Glomerular endothelial cell (primary cell): ENCODE measurements at places on chromosomes 4 and X. TPM values are rescaled to one million over a fixed set of nuclear protein-coding genes. Genes with fewer than 3 reads are reported as not detected.
A peak's percentile ranks its signal among the peaks of the same experiment; 100 is the strongest.

GRCh38 chrX:124293810-124294209 is 38.6 kb upstream of the TEX13D start:
- DNase-seq: no peak

DNA sequence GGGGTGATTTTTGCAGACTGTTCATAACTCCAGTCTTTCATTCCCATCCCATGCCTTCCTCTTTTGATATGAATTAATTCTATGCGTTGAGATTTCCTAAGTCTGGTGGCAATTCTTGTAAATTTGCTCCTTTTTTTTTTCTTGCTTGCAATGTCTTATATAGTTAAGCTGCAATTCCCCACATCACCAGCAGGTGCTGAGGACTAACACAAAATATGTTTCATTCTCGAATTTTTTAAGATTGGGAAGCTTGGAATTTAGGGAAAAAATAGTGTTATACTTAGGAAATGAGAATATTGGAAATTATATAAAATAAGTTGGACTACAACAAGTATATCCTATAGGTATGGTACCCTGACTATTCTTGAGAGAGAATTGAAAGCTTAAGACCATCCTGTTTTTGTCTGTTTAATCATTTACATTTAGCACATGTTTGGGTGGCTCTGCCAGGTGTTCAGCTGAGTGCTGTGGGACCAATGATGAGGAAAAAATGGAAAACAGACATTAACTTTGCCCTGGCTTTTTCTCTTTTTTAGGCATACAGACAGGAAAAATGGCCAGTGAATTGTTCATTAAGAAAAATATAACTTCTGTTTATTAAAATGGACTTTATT is 30.2 kb downstream of the AFF2 start:
- peak; percentile 2 for DNase-seq

DNA sequence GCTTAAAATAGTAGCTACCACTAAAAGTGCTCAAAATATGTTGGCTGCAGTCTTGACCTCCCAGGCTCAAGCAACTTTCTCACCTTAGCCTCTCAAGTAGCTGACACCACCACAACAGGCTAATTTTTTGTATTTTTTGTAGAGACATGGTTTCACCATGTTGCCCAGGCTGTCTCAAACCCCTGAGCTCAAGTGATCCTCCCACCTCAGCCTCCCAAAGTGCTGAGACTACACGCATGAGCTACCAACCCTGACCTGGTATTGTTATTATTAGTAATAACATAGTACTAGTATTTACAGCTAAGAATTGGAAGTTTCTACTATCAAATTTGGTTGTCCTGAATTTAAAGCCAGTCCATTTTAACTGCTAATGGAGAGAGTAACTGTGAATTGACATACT is 18.0 kb downstream of the STAP1 start:
- DNase-seq: no peak

- DNase-seq: no peak
Measured at GRCh38 chr4:10008609-10009005, 12.7 kb downstream of the SLC2A9 start.

The GPR143 gene
- 10.9 and 16.2 TPM in 2 replicates for total RNA-seq

DNA sequence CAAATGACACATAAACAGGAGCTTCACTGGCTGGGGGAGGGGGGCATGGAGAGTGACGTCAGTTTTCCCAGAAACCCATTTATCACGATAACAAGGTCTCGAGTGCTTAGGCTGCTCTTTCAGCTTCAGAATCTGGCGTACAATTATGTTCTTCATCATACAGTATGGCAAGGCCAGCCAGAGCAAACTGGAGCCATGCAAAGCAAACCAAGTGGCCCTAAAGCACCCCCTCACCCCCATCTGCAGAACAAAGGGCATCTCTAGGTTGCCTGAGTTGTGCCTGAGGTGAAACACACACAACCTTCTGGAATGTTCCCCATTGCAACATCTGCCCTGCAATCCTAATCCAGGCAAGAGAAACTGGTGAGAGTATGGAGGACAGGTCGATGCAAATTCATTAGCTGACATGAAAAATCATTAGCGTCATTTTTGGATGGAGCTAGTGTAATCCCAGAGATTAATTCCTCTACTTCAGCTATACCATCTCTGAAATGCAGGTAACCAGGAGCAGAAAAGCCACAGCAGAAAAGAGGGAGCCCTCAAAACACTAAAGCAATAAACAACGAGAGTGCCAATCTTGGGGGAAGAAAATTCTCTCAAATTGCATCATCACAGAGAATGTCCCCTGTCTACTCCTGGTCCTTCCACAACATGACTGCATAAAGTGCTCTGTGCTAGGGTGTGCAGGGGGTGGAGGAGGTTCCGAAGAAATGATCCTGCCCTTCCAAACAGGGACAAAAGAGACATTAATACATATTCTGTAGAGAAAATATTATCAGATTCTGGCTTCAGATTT is 1.8 kb downstream of the SEPTIN6 start:
- DNase-seq: no peak

The HDAC8 gene
- 27.2 and 33.0 TPM in 2 replicates for total RNA-seq

The FAM13A gene
- 4.0 and 7.5 TPM in 2 replicates for total RNA-seq

GRCh38 chr4:17077105-17077504 is 178.7 kb upstream of the LDB2 start:
- DNase-seq: no peak

DNA sequence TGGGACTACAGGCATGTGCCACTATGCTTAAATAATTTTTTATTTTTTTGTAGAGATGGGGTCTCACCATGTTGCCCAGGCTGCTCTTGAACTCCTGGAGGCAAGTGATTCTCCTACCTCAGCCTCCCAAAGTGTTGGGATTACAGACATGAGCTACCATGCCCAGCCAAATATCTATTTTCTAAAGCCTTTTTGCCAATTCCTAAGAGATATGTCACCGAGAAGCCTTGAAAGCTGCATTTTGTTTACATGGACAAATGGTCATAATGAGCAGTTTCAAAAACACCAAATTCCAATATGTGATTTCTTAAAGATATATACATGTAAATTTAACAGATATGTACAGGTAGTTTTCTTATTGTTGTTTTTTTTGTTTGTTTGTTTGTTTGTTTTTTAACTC is 33.0 kb upstream of the PGRMC2 start:
- no peak for DNase-seq

The PLP2 gene
- total RNA-seq: 50.4 and 50.9 TPM in 2 replicates

The SHOX gene
- total RNA-seq: not detected in 2 replicates

DNA sequence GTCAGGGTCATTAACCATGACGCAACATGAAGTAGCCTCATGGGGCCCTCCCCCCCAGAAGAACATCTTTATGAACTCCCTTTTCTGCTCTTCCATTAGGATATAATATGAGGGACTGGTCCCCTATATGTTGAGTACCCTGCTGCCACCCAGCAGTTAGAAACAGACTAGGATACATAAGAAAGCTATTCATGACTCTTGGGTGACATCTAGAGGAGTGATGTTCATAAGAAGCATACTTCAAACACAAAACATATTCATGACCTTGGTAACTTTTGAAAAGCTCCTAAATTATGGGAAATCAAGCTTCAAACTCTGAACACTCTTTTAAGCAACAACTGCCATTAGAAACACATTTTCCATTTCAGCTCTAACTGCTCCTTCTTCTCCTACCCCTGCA is 155.2 kb upstream of the SPIN4 start:
- no peak for DNase-seq

GRCh38 chr4:7803992-7804755 is 135.5 kb downstream of the AFAP1 start:
- DNase-seq: no peak

GRCh38 chrX:53312946-53313727 is 31.8 kb upstream of the IQSEC2 start:
- DNase-seq: peak; percentile 42

DNA sequence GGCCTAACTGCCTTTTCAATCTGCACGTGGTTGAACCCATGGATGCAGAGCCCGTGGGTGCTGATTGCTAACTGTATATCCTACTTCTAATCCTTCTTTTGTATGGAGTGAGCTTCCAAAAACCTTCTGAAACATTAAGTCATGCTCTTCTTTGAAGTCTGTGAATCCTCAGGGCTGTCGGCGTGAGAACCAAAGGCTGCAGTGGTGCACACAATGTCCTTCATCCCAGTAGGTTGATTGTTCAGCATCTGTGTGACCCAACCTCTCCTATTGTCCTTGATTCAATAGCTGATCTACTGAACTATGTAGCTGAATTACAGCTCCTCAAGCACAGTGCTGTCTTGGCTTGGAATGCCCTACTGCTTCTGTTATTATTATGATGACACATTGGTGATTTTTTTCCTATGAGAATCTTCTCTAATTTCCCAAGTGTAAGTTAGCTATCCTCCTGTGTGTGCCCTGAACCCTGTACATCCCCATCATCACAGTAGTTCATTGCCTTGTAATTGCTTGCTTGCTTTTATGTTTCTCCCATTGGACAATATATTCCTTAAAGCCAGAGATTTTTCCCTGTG is 294.6 kb downstream of the TRIML1 start:
- no peak for DNase-seq

The CNGA1 gene
- 0.19 TPM in 1 of 2 replicates, not detected in the other for total RNA-seq

The GPAT3 gene
- total RNA-seq: 1.4 and 4.0 TPM in 2 replicates

DNA sequence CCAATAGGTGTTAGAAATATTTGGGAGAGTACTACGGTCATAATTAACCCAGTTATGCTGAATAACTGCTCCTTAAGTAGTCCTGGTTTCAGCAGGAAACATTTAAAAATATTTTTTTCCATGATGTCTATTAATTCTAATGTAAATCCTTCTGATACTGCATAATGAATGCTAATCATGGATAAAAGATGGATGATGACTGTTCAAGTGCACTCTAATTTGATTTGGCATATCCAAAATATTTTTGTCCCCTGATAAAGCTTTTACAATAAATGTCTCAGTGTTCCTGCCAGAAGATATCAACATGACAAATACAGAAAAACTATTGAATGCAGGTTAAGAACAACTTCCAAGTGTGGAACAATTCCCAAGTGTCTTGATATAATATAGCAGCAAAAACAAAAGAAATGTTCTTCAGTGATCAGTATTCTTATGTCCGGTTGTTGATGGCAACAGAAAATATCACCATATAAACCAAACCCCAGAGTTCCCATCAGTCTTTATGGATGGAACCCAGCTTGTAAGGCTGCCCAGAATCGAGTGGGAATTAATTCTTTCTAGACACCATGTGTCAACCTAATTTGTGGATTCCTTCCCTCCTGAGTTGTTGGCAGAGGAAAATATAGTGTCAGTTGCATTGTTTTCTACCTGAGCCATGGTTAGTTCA is 205.4 kb upstream of the GK2 start:
- DNase-seq: no peak

The ACE2 gene
- total RNA-seq: not detected in 2 replicates

GRCh38 chrX:70554523-70554922 is 109.9 kb downstream of the DLG3 start:
- DNase-seq: no peak

The ZFYVE28 gene
- total RNA-seq: 8.1 and 11.3 TPM in 2 replicates

The ADGRG2 gene
- total RNA-seq: not detected in 2 replicates

The FAM149A gene
- 1.2 and 2.3 TPM in 2 replicates for total RNA-seq

The HTN1 gene
- total RNA-seq: not detected in 2 replicates

The CDS1 gene
- total RNA-seq: 0.12 and 0.29 TPM in 2 replicates

DNA sequence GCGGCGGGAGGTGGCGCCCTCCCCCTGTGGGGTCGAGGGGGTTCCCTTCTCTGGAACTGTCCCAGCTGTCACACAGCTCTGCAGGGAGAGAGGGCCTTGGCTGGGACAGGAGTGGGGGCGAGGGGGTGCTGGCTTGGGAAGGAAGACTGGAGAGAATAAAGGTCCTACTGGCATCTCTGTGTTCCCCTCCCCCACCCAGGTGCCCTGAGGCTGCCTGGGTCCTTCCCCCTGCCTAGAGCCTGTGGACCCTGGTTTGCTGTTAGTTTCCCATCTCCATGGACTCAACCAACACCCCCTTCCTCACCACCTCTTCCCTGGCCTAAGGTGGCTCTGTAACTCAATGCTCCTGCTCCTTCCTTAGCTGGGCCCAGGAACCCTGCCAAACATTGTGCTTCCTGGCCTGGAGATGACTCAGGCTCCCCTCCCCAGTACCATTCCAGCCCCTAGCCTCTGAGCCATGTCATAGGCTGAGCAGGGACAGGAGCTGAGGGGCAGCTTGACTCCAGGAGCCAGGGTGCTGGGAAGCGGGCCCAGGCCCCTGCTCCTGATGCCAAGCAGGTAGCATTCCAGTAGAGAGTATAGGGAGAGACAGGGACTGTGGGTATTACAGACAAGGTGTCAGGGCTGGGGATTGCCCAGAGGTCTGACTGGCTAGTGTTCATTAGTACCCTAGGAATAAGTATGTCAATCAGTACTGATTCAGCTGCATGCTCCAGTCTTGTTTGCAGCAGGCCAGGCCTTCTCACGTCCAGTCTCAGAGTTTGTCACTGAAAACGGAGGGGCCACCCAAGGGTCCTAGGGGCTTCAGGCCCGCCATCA is 100.7 kb downstream of the EFNB1 start:
- DNase-seq: no peak

The ARX gene
- total RNA-seq: not detected in 2 replicates

- DNase-seq: no peak
Measured at GRCh38 chrX:50704360-50704759, 109.6 kb downstream of the SHROOM4 start.

The GCNA gene
- 0.15 and 2.5 TPM in 2 replicates for total RNA-seq

DNA sequence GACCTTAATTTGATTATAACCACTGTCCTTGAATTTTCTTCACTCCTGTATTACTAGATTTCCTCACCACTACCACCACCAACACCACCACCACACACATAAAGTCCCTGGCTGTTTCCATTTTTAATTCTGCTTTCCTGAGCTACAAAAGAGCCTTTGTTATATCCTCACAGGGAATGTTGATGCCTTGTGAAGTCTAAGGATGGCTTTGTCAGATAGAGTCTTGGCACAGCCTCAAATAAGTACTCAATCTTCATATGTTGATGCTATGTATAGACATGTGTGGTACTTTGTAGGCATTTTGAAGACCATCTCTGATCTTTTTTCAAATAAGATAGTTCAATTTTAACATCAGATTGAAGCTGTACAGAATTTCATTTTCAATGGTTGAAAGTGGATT is 1016.7 kb upstream of the LCORL start:
- no peak for DNase-seq

DNA sequence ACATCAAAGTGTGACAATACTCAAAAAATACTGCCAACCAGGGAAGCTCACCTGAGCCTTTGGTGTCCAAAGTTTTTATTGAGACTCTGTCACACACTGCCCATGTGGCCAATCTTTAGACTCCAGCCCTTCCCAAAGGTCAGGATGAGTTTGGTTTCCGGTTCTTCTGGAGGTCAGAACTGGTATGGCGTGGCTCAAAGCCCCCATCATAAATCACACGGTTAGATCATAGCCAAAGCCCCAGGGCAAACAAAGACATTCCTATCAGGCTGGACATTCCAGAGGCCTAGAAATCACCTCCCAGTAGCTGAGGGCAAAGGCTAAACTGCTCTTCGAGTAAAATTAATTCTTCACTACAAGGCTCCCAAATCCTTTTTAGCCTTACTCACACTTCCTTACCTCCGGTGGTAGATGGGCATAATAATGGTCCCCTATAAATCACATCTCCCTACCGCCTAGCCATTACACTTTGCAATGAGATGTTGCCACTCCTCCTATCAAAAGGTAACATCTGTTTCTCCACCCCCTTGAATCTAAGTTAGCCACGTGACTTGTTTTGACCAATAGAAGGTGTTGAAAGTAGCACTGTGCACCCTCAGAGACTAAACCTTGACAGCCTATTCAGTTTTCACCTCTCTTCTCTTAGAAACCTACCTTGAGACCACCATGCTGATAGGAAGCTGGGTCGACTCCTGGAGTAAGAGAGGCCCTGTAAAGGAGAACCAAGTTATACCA is 137.8 kb upstream of the DUSP21 start:
- no peak for DNase-seq
